ENCODE measurements at places on chromosomes 5 and 9.

DNA sequence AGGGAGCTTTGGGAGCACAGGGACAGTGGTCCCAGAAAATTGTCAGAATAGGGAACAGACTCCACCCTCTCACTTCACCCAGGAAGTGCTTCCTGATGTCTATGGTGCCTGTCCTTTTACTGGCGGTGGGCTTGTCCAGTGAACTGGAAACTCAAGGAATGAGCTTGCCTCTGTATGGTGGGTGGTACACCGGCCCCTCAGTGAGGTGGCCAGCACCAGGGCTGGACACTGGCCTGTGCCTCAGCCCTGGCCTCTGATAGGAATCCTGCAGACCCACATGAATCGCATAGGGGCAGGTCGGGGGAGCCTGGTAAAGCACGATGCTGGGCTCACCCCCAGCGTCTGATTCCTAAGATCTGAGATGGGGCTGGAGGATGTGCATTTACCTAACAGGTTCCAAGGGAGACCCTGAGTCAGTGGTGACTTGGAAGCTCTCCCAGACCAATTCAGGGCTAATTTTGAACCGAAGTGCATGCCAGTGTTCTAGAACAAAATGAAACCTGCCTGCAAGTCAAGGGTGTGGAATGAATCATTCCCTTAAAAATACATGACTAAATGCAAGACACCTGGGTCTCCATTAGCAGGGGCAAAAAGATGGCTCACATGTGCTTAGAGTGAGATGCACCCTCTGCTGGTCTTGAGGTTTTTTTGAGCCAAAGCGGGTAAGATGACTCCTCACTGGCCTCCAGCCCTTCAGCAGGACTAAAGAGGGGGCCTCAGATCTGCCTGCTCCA is 178.3 kb downstream of the HSPA4 start:
- DNase-seq = no peak

DNA sequence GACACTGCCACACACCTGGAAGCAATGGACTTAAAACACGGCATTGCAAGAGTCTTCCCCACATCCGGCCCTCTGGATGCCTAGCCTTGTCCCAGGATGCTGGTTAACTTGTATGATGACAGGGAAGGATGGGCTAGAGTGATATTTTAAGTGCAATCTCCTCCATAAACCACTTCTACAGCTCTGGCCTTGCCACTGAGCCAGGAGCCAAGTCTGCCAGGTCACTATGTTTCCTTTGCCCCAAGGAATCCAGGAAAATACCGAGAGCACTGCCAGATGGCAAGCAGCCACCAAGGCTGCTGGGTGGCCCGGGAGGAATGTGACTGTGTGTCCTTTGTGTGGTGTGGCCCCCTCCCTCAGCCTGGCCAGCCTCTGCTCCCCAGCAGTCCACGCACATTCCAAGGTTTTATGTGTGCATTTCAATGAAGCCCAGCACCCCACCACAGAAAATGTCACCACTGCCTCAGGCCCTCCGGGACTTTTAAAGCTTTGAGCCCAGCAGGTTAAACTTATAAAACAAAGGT is 106.0 kb downstream of the FRMD3 start:
- DNase-seq = no peak

- DNase-seq = no peak
Measured at GRCh38 chr5:146671561-146672295, 155.7 kb upstream of the GPR151 start.

DNA sequence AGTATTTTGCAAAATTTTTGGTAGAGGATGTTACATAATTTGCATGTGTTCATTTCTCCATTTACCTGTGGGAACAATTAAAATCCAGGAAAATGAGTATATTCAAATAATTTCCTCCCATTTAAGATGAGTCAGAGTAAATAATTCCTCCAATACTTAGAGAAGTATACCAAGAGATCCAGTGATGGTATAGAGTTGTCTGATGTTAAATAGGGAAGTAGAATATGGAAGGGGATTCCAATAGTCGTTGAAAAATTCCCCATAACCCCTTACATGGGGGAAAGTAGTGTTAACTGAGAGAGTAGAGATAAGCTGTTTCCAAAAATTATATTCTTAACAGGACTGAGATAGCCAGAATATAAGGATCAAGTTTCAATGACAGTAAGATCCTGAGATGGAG is 15.7 kb downstream of the CD274 start:
- no peak for DNase-seq

DNA sequence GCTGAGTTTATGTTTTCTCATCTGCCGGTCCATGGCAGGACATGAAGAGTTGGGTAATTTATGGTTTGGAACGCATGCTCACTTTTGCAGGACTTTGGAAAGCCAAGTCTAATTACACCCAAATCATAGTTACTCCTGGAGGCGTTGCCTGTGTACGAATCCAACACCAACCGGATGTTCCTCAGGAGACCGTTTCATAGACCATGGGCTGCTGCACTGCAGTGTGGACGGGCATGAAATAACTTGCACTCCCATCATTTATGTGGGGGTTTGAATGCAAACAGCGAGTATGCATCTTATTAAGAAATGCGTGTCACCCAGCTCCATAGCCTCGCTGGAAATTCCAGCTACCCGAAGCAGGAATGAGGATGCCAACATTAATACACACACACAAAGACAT is 96.1 kb upstream of the IRX2 start:
- DNase-seq = no peak

GRCh38 chr5:177335701-177336065 is 15.8 kb downstream of the LMAN2 start:
- no peak for DNase-seq

DNA sequence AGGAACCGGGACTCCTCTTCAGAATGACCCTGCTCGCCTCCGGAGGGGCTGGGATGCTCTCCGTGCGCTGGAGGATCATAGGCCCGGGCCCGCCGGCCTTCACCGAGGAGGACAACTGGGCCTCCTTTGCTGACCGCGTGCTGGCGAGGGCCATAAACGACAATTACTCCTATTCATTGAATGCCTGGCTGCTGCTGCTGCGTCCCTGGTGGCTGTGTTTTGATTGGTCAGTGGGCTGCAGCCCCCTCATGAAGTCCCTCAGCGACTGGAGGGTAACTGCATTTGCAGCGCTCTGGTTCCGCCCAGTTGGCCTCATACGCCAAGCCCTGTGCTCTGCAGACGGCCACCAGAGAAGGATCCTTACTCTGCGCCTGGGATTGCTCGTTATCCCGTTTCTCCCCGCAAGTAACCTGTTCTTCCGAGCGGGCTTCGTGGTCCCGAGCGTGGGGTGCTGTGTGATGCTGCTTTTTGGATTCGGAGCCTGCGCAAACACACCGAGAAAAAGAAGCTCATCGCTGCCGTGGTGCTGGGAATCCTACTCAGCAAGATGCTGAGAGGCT is 16.6 kb downstream of the OR2V1 start:
- DNase-seq = no peak

- no peak for DNase-seq
Measured at GRCh38 chr9:80440724-80441123, 869.0 kb downstream of the TLE4 start.

DNA sequence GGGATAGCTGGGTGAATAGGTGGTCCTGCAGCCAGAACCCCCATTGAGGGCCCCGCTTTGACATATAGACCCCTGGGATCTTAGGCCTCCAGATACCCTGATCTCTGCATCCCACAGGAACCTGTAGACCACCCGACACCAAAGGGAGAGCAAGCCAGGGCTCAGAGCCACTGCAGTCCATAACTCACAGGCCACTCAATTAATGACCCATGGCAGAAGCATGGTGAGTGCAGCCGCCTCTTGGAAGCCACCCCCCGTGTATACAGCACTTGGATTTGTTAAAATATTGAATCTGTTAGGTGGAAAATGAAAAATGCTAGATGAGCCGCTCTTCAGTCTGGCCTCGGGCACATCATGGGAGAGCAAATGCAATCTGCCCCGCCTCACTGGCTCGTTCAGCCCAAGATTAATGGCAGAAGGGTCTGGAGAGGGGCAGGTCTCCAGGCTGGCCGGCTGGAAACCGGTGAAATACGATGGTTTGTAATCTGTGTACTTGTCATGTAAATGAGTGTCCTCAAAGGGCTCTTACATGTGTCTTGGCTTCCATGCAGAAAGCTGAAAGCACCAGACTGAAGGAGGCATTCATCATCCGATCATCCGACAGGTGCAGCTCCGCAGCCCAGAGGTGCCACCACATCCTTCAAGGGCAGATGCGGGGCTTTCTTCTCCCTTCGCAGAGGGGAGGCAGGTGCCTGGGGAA is 111.3 kb downstream of the OLFM1 start:
- DNase-seq = no peak

DNA sequence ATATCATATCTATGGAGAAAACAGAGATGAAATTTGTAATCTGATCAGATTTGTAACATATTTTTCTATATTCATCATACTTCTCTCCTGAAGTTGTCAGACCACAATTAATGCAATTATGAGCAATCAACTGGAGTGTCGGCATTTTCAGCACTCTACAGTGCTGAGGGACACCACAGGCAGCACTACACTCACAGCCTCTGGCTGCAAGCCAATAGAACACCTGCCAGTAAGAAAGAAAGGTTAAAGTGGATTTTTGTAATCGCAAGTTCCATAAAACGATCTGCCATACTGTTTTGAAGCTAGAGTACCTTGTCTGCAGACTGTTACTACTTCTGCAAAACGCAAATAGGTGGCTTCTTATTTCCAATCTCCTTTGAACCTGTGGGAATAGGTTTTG is 147.6 kb downstream of the ADAMTS6 start:
- no peak for DNase-seq

GRCh38 chr9:34451545-34451944 is 6.8 kb downstream of the FAM219A start:
- DNase-seq = no peak

DNA sequence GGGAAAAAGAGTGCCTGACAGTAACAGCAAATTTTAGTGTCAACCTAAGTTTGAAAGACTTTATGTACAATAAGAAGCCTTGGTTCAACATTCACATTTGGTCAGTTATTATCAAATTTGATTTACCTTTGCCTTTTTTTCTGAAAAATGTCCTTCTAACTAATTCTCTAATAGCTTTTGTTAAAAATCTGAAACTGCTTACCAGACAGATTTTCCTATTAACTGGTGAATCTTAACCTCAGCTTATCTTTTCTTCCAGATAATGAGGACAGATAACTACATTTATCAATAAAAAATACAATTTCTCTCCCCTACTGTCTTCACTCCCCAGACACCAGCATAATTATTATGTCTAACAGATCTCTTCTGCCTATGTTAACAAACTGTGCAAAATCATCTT is 988.5 kb downstream of the CDH18 start:
- DNase-seq = no peak

- DNase-seq = no peak
Measured at GRCh38 chr5:153456993-153457392, 33.5 kb upstream of the GRIA1 start.

DNA sequence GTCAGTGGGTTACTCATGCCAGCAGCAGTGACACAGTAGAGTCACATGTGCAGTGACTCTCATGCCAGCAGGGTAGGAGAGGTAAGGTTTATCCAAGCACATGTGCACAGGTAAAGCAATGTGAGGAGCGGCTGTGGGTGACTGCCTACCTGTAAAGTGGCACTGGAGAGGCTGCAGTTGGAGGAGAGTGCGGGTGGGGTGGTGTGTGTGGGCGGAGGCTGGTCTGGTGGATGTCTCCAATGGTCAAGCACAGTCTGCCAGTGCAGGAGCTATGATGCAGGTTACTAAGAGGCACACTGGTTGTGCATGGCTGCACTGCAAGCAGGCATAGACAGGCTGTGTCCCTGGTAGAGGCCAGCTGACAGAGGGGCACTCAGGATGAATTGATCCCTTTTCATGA is 588.2 kb upstream of the FTMT start:
- DNase-seq = no peak

DNA sequence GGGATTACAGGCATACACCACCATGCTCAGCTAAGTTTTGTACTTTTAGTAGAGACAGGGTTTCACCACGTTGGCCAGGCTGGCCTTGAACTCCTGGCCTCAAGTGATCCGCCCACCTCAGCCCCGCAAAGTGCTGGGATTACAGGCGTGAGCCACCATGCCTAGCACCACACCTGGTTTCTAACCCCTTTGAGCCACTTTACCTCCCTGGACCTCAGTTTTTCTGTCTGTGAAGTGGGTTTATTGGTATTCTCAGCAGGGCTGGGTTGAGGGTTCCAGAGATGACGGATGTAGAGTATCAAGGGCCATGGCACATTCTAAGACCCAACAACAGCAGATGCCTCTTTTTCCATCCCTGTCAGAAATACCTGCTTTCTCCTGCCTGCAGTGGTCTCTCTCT is 38.6 kb downstream of the AMBP start:
- no peak for DNase-seq

- DNase-seq = no peak
Measured at GRCh38 chr9:136787690-136788400, 3.3 kb upstream of the TMEM141 start.

DNA sequence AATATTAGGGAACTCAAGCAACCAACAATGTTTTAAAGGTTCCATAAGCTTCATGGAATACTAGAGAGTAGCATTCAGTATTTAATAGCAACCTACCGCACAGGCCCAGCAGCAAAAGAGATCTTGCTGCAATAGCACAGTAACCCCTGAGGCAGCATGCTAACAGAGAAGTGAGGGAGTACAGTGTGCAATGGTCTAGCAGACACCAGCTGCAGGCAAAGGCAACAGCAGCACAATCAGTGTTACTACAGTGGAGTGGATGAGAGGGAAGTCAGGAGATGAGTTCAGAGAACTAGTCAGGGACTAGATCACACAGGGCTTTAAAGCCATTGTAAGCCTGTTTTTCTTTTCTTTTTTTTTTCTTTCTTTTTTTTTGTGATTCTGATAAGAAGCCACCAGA is 2.8 kb downstream of the TICAM2 start:
- no peak for DNase-seq

DNA sequence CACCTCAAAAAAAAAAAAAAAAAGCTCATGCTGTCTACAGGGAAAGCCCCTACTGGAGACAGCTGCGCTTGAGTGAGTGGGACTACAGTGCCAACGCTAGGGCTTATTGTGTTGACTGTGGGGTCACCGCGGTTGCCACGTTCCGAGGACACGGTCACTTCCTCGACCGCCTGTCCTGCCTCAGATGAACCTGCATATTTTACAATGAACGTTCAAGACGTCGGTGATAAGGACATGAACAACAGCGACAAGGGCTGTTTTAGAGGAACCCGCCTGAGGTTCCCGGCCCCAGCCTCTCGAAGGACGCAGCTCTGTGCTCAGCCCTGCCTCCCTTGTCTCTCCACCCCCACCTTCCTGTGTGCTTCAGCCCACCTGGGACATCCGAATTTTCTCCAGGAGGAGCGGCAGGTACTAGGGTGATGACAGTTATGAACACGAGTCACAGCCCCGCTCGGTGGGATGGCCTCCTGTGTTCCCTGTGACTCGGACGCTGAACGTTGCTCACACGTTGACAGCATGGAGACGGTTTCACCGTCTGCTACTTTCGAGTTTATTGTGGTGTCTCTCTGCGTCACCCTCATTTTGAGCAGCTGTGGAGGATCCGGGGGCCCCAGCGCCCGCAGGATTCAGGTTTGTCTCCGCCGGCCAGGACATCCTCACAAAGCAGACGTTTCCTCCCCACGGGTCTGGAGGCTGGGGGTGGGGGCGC is 11.3 kb upstream of the DIPK1B start:
- DNase-seq = peak; percentile 54
